ENCODE measurements at places on chromosomes 7 and 10.

DNA sequence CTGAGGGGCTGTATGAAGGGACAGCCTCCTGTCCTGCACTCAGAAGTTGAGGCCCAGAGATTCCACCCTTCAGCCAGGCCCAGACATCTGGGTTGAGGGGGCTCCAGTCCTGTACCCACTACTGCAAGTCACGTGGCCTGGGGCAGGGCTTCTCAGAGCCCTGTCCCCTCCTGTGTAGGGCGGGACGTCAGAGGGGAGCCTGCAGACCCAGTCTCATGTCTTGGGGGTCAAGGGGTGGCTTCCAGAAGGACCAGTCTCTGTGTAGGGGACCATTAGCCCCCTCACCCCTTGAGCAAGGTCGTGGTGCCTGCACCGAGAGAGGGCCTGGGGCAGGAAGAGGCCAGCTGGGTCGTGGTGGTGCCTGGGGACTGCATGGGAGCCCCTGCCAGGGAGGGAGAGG, 593 bp upstream of the PILRA start:
- H3K4me1 ChIP-seq: no peaks in the 10 kb centered on the region
- no peak for DNase-seq
- no peak overlapping the region for H3K4me3 ChIP-seq
- H3K36me3 ChIP-seq: no peaks in the 10 kb centered on the region
- H3K27ac ChIP-seq: no peak overlapping the region
- H3K27me3 ChIP-seq: no peaks in the 10 kb centered on the region

- DNase-seq: no peak
- no peak overlapping the region for H3K4me3 ChIP-seq
- H3K27ac ChIP-seq: no peak overlapping the region
- H3K4me1 ChIP-seq: no peaks in the 10 kb centered on the region
- no peaks in the 10 kb centered on the region for H3K36me3 ChIP-seq
- H3K27me3 ChIP-seq: no peaks in the 10 kb centered on the region
These were observed 62.0 kb downstream of the GNAT3 start for GRCh38 chr7:80449836-80450235.

- H3K27me3 ChIP-seq: no peaks in the 10 kb centered on the region
- H3K4me1 ChIP-seq: no peaks in the 10 kb centered on the region
- H3K4me3 ChIP-seq: no peak overlapping the region
- no peak for DNase-seq
These were observed 285.9 kb upstream of the CSTF2T start for GRCh38 chr10:51985336-51985735.

GRCh38 chr10:100520811-100521210, 1.1 kb upstream of the SEC31B start:
- H3K27ac ChIP-seq: no peak overlapping the region
- H3K4me3 ChIP-seq: no peak overlapping the region
- no peak for DNase-seq

DNA sequence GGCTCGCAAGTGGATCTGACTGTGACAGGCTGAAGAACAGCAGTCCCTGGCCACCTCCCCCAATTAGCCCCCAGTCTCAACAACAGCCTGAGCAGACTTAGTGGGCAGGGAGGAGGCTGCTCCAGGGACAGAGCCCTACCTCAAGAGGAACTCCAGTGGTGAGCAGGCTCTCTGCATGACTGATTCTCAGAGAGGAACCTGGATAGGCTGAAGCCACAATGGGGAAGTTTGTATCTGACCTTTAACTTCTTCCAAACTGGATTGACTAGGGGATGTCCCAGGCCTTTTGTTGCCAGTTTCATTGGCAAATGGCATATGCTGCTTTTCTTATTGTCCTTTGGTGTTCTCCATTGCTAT, 93.0 kb downstream of the ARHGAP22 start:
- H3K4me3 ChIP-seq: no peak overlapping the region
- no peaks in the 10 kb centered on the region for H3K27me3 ChIP-seq
- no peak for DNase-seq
- no peaks in the 10 kb centered on the region for H3K36me3 ChIP-seq
- H3K4me1 ChIP-seq: no peaks in the 10 kb centered on the region
- H3K27ac ChIP-seq: no peak overlapping the region

- no peaks in the 10 kb centered on the region for H3K27me3 ChIP-seq
- H3K27ac ChIP-seq: no peak overlapping the region
- H3K36me3 ChIP-seq: no peaks in the 10 kb centered on the region
- no peak for DNase-seq
- H3K4me3 ChIP-seq: no peak overlapping the region
These were observed 596.6 kb upstream of the CELF2 start for GRCh38 chr10:10421071-10421470.

DNA sequence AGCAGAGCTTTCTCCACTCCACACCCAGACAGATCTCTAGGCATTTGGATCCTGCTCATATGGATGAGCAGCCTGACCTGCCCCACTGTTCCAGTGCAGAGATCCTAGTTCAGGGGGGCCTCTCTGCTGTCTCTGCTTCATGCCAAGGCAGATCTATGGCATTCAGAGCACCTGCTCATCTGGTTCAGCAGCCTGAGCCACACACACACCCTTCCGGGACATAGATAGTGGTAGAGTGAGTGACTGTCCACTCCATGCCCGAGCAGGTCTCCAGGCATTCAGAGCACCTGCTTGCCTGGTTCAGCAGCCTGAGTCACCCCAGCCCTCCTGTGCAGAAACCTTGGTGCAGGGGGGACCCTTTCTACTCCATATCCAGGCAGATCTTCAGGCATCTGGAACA, 54.3 kb upstream of the ZNF800 start:
- DNase-seq: no peak
- H3K4me3 ChIP-seq: no peak overlapping the region
- no peak overlapping the region for H3K27ac ChIP-seq
- no peaks in the 10 kb centered on the region for H3K27me3 ChIP-seq
- no peaks in the 10 kb centered on the region for H3K4me1 ChIP-seq

GRCh38 chr7:130273081-130273932, 6.6 kb downstream of the CPA2 start:
- H3K4me3 ChIP-seq: peak overlapping the region; percentile 28
- peak; percentile 68 for DNase-seq
- H3K27me3 ChIP-seq: no peaks in the 10 kb centered on the region
- no peaks in the 10 kb centered on the region for H3K4me1 ChIP-seq
- H3K36me3 ChIP-seq: no peaks in the 10 kb centered on the region

DNA sequence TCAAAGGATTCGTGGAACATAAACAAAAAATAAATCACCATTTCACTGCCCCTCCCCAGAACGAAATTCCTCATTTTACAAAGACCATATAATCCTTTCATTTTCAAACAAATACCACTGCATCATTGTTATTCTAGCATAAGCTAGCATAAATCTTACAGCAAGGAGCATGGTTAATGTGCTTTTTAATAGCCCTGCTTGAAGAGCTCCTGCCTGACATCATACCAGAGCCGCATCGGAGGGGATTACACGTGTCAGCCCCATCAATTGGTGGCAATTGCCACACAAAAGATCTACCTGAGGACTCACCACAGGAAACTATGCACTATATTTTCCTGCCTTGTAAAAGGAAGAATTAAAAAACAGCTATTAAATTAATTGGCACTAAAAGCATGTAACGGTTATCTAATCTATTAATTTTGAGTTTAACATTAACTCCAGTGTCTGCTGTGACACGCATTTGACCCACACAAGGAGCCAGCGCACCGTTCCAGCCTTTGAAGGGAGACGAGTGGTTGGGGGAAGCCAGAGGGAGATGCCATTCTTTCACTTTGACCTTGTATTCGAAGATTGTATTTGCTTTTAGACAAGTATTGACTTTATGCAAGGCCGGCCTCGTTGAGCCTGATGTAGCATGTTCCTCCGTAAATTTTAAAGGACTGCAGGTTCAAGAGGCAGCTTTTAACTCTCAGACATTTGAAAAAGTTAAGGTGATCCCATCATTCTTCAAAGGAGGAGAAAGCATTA, 261.1 kb upstream of the RNF32 start:
- H3K4me1 ChIP-seq: no peaks in the 10 kb centered on the region
- no peak overlapping the region for H3K27ac ChIP-seq

DNA sequence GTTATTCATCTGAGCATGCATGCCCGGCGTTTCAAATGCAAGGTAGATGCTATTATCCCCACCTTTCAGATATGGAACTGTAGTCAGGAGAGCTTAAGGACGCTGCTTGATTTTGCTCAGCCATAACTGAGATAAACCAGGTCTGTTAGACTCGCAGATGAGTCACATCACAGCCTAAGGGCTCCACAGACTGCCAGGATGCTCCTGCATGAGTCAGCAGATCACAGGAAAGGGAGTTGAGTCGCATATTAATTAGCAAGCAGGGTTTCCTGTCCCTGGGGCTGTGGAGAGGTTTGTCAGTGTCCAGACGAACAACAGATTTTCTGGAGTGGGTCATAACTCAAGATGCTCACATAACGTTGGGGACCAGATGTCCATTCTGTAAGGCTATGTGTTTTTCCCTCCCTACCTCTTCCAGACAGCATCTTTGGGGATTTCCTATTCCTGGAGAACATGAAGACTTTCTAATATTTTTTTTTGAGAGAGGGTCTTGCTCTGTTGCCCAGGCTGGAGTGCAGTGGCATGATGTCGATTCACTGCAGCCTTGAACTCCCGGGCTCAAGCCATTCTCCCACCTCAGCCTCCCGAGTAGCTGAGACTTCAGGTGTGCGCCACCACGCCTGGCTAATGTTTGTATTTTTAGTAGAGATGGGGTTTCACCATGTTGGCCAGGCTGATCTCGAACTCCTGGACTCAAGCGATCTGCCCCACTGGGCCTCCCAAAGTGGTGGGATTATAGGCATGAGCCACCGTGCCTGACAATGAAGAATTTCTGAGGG, 36.7 kb downstream of the PFKFB3 start:
- H3K4me1 ChIP-seq: no peaks in the 10 kb centered on the region
- peak; percentile 51 for DNase-seq
- no peaks in the 10 kb centered on the region for H3K27me3 ChIP-seq
- H3K36me3 ChIP-seq: no peaks in the 10 kb centered on the region
- no peak overlapping the region for H3K27ac ChIP-seq

- no peak for DNase-seq
- H3K4me1 ChIP-seq: no peaks in the 10 kb centered on the region
- H3K27me3 ChIP-seq: no peaks in the 10 kb centered on the region
- no peak overlapping the region for H3K27ac ChIP-seq
These were observed 65.5 kb downstream of the SNX10 start for GRCh38 chr7:26356929-26357798.

DNA sequence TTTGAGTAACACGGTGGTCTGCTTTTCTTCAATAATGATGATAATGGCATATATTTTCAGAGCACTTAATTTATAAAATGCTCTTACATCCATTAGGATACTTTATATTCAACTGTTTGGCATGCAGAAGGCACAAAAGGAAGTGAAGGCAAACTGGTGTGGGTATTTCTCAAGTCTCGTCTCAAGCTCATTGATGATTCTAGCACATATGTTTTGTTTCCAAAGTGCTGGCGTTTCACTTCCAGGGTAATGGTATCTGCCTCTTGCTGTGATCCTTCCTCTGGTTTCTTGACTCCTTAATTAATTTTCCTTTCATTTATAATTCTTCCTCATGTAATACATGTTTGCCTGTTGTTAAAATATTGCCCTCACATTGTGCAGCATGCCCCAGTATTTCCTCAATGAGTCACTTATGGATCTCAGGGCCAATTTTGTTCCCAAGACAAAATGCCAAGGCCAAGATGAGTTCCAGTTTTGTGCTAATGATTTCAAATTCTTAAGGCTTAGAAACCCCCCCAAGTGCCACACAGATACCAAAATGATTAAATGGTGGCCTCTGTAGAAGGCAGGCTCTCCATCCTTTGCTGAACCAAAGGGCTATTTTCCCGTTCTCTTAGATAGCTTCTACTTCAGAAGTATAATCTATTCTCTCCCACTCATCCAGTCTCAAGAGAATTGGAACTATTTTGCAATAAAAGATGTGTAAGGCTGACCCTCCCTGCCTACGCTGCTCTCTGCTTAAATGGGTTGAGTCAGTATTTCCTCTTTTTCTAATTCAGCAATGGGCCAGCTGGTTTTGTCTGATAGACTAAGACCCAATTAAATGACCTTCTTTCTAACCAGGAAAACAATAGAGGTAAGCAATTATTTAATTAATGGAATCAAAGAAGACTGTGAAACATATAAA, 171.2 kb downstream of the ZNF365 start:
- no peak overlapping the region for H3K4me3 ChIP-seq
- H3K27me3 ChIP-seq: no peaks in the 10 kb centered on the region
- DNase-seq: peak; percentile 17
- no peaks in the 10 kb centered on the region for H3K36me3 ChIP-seq
- H3K4me1 ChIP-seq: no peaks in the 10 kb centered on the region

- H3K36me3 ChIP-seq: no peaks in the 10 kb centered on the region
- H3K4me3 ChIP-seq: no peak overlapping the region
- DNase-seq: no peak
- H3K27ac ChIP-seq: no peak overlapping the region
- peaks cover 4% of the 10 kb centered on the region for H3K4me1 ChIP-seq
These were observed 1.5 kb upstream of the CPVL start for GRCh38 chr7:29147821-29148220.

DNA sequence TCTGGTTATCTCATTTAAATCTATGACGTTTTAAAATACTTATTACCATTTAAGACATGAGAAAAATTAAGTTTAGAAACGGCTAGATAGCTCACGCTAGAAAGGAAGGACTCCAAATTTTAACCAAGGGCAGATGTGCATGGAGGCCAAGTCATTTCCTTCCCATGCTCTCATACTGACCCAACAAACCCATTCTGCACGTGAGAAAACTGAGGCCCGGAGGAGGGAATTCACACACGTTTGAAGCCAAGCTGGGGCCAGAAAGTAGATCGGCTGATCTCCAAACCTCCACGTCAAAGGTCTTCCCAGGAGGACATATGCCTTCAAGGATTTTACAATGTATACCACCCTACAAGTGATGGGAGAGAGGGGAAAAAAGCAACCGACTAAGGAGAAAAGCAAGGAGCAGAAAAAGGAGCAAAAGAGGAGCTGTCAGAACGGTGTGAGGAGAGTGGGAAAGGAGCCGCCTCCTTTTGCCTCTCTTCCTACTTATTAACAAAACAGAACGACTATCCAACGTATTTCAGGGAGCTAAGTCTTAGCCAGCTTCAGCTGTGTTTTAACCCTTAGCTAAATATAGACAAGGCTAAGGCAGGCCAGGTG, 645 bp upstream of the SIRT1 start:
- H3K4me1 ChIP-seq: no peaks in the 10 kb centered on the region
- peak; percentile 26 for DNase-seq
- H3K27me3 ChIP-seq: no peaks in the 10 kb centered on the region
- no peaks in the 10 kb centered on the region for H3K36me3 ChIP-seq

DNA sequence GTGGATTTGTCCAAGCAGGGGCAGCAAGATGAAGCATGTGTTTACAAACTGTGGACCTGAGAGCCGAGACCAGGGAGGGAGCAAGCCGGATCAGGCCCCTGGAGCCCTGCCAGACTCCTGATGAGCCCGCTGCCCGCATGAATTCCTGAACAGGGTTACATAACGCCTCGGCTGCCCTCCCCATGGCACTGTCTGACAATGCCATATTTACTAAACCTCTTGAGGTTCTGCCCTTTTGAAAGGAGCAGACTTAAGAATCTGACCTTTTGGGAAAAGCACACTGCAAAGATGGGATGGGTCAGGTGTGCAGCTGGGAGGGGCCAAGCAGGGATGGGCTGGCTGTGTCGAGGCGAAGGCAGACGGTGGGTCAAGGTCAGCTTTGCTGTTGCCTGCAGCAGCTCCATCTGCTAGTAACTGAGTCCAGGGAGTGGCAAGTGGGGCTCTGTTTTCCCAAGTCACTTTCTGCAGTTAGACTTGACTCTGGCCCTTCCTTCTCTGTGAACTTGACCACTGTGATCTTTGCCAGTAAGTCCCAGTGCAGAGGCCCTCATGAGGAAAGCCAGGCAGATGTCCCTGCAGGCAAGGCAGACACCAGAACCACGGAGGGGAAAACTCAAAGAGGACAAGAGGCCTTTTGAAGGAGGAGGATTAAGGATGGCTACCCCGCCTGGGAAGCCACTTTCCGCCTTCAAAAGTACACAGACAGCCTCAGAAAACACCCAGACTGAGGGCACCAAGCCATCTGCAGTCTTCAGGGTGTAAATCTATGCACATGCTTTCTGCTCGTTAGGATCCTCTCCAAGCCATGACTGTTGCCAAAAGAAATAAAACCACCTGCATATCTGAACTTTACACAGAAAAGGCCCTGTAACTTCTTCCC, 175.8 kb downstream of the TNS3 start:
- DNase-seq: peak; percentile 66
- H3K27me3 ChIP-seq: no peaks in the 10 kb centered on the region
